ENCODE measurements at places on chromosomes 6 and 20. TPM values are rescaled to one million over a fixed set of nuclear protein-coding genes. Genes with fewer than 3 reads are reported as not detected.

DNA sequence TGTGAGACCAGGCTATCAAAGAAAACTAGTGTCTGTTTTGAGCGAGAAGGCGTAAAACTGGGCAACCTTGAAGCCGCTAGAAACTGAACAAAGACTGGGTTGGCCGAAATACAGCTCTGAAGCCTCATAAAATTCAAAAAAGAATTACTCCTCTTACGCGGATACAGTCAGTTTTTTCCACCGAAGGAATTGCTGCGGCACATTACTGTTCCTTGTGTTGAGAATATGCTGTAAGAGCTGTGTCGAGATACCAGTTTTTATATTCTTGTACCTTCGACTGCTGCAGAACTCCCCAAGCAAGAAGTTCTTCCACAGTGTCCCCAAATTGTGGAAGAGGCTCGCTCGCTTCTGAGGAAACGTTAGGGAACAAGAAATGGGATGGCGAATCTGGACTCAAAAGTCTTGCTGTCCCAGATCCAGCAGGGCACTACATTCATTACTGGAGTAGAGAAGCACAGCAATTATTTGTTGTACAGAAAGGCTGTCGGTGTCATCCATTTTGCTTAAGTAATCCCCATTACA lies 523 bp upstream of the COX7A2 start:
- DNase-seq: no peak

DNA sequence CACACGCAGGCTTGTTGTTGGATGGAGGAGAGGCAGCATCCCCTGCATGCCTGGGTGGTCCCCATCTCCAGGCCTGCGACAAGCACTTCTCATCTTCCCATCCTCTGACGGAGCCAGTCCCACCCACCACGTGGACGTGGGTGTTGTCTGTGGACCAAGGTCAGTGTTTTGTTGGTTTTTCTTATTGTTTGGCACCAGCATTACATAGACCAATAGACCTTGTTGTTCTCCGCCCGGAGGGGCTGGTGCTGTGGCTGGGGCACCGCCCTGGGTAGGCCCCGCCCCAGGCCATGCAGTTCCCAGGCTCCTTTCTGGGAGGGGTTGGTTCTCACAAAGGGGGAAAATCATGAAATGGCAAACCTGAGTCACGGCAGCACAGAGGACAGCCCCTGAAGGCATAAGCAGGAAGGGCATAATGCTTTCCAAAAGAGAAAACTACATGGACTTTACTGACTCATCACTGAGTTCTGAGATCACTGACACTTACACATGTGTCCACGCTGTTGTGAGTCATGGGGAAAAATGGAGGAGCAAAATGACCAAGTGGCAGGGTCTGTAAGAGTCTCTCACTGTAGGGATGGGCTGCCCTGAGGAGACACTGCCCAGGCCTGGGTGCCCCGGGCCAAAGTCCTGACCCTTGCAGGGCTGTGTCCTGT lies 90.8 kb downstream of the THBS2 start:
- DNase-seq: peak; percentile 72

DNA sequence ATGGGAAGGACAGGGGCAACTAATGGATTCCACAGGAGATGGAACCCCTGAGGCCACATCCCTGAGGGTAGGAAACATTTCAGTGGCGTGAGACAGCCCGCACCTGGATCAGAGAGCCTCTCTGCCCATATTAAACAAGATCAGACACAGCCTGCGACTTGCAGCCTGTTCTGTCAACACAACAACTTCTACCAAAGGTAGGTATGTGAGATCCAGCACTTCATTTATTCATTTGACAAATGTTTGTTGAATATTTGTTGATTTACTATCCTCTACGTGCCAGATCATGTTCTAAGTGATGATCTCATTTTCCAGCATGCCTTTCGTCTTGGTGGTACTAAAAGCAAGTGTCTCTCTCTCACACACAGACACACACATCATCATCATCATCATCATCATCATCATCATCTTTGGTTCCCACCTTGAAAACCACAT lies 43.2 kb upstream of the NT5E start:
- no peak for DNase-seq

GRCh38 chr6:158059108-158059507 lies 77.4 kb downstream of the SYNJ2 start:
- DNase-seq: no peak

- DNase-seq: no peak
Observed at GRCh38 chr6:17047889-17048288, 54.0 kb upstream of the STMND1 start.

GRCh38 chr6:137272403-137272802 lies 53.2 kb upstream of the IFNGR1 start:
- DNase-seq: no peak

GRCh38 chr6:55621244-55621643 lies 42.3 kb upstream of the HMGCLL1 start:
- DNase-seq: no peak

DNA sequence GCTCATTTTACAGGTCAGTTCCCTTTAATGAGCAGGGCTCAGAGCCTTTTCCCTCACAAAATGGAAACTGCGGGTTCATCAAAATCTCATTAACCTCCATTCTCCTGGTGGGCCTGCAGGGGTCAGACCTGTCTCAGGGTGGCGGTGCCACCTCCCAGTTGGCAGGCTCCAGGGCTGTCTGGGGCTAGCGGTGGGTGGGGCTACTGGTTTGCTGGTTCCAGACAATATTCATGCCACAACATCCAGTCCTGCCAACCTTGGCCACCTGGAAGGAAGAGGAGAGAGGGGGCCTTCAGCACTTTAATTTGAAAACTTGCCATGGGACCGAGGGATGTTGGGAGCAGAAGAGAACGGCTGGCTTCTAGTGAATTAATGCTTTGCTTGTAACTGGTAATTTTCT lies 41.9 kb upstream of the CTNNBL1 start:
- no peak for DNase-seq

GRCh38 chr6:130452336-130452735 lies 86.5 kb downstream of the TMEM200A start:
- no peak for DNase-seq

- DNase-seq: peak; percentile 85
Observed at GRCh38 chr6:107847844-107848802, 24.0 kb upstream of the SCML4 start.

DNA sequence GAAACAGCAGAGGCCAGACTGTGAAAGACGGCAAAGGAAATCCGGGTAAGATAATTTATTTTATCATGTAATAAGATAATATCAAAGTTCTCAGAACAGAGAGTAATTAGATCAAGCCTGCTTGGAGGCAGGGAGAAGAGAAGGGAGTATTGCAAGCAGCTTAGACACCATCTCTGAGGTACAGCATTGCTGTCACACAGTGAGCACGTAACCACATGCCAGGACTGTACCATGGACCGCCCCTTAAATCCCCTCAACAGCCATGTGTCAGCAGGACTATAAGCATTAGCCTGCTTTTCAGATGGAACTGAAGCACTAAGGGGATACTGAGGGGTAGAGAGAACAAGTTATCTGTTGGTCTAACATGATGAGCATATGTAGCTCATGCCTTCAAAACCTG lies 141.5 kb downstream of the C6orf118 start:
- no peak for DNase-seq

GRCh38 chr6:132673376-132674094 lies 14.6 kb upstream of the TAAR1 start:
- DNase-seq: no peak

DNA sequence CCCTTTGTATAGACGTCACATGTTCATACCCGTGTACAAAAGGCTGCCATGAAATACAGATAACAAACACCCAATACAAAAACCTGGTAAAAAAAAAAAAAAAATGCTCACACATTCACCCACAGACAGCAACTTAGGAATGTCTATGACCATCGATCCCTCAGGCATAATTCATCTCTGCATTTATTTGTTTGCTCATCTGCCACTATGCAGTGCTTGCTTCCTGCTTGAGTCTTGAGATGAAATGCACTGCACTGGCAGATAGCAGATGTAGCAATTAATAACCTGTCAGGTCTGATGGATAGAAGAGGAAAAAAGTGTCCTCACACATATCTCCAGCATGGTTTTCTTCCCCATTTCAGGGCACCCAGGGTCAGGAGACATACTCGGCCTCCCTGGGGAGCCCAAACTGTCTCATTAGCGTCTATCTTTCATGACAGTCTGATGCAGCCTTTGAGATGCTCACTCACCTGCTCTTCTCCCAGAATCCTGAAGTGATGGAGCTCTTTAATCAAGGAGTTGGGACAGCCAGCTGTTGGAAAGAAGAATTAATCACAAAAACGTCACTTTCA lies 295.1 kb upstream of the AGPAT4 start:
- no peak for DNase-seq

DNA sequence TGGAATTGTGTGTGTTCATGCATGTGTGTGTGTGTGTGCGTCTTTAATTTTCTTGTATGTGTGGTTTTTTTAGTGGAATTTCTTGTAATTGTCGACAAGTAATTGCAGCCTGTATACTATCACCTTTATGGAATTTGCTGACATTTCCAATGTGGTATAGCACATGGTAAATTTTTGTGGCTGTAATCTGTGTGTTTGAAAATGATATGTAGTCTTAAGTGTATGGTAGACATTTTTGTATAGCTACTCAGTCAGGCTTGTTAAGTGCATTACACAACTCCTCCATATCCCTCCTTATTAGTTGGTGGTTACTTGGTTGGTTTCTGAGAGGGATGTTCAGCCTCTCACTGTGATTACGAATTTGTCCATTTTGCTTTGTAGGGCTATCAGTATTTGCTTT lies 384.5 kb upstream of the HSF2 start:
- DNase-seq: no peak

DNA sequence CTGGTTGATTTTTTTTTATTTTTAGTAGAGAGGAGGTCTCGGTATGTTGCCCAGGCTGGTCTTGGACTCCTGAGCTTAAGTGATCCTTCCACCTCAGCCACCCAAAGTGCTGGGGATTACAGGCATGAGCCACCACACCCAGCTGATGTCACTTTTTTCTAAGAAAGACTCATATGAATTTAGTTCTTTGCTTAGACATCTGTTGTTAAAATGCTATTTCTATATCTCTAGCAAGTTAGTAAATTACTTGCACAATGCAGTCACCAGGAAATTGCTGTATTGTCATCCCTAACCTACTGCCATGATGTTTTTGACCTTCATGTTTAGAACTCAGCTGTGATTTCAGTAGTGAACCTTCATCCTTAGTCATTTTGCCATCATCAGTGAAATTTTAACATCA lies 5.7 kb downstream of the KDM1B start:
- DNase-seq: no peak

- no peak for DNase-seq
Observed at GRCh38 chr20:37081717-37082289, 14.0 kb downstream of the RBL1 start.

GRCh38 chr20:57772349-57772964 lies 62.6 kb upstream of the PMEPA1 start:
- DNase-seq: peak; percentile 74

- no peak for DNase-seq
Observed at GRCh38 chr6:97067045-97067444, 142.5 kb downstream of the KLHL32 start.

DNA sequence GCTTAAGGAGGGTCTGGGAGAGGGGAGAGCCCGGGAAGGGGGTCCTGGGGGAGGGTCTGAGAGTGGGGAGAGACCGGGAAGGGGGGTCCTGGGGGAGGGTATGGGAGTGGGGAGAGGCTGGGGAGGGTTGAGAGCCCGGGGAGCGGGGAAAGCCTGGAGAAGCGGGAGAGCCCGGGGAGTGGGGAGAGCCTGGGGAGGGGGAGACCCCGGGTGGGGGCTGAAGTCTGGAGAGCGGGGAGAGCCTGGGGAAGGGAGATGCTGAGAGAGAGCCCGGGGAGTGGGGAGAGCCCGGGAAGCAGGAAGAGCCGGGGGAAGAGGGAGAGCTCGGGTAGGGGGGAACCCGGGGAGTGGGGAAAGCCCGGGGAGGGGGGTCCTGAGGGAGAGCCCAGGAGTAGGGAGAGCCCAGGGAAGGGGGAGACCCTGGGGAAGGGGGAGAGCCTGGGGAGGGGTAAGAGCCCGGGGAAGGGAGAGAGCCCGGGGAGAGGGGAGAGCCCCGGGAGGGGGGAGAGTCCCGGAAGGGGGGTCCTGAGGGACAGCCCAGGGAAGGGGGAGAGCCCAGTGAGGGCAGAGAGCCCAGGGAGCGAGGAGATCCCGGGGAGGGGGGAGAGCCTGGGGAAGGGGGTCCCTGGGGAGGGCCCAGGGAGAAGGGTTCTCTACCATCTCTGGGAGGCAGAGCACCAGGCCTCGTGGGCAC lies 148.5 kb downstream of the SYNDIG1 start:
- DNase-seq: no peak

DNA sequence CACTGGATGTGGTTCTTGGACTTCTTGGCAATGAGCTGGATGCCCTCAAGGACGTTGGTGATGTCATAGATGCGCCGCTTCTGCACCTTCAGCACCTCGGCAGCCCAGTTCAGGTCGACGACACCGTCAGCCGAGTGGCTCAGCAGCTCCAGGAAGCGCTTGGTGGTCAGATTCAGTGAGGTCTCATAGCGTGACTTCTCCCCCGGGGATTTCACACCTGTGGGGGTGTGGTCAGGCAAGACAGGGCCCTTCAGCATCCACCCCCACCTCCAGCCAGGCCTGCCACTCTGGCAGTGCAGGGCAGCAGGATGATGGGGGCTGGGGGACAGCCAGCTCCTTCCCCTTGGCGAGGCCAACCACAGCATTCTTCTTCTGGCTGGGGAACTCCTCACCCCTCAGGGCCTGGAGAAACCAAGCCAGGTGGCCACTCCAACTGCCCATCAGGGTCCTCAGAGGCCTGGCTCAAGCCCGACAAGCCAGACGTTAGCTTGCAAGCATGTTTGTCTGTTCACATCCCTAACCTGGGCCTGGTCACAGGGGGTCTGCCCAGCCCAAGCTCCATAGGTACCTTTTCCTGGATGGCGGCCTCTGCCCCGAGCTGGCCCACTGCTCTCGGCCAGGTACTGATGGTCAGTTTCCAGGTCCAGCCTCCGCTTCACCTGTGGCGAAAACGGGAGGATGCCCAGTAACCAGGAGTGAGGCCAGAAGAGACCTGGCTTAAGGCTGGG lies 5.7 kb upstream of the NECAB3 start:
- DNase-seq: no peak

DNA sequence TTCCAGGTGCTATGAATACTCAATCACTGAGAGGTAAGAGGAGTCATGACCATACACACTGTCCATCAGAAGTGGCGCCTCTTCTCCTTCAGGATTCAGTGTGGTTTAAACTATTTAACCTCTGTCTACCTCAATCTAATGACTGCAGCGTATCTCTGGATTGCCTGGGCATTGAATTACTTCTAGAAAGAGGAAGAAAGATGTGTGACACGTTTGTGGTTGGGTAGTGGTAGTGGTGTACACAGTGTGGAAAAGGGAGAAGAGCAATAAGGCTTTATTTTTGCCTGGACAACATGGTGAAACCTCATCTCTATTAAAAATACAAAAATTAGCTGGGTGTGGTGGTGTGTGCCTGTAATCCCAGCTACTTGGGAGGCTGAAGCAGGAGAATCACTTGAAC lies 38.0 kb upstream of the ECHDC1 start:
- no peak for DNase-seq

- no peak for DNase-seq
Observed at GRCh38 chr6:135183002-135183531, 2.0 kb downstream of the MYB start.

The RIN2 gene
- polyA plus RNA-seq: 24.0 TPM

The FBXO5 gene
- polyA plus RNA-seq: 16.7 TPM

The APOM gene
- 3.7 TPM for polyA plus RNA-seq

The EDN1 gene
- 3.2 TPM for polyA plus RNA-seq

The TMEM14B gene
- 74.8 TPM for polyA plus RNA-seq

The DPPA5 gene
- not detected for polyA plus RNA-seq

The BTNL2 gene
- polyA plus RNA-seq: 0.16 TPM

The HEY2 gene
- polyA plus RNA-seq: 7.7 TPM

The ULBP1 gene
- polyA plus RNA-seq: 0.43 TPM

Measured in muscle of back (tissue), 13 donors.